ENCODE measurements at places on chromosomes 2 and 18.
A peak's percentile ranks its signal among the peaks of the same experiment; 100 is the strongest.

DNA sequence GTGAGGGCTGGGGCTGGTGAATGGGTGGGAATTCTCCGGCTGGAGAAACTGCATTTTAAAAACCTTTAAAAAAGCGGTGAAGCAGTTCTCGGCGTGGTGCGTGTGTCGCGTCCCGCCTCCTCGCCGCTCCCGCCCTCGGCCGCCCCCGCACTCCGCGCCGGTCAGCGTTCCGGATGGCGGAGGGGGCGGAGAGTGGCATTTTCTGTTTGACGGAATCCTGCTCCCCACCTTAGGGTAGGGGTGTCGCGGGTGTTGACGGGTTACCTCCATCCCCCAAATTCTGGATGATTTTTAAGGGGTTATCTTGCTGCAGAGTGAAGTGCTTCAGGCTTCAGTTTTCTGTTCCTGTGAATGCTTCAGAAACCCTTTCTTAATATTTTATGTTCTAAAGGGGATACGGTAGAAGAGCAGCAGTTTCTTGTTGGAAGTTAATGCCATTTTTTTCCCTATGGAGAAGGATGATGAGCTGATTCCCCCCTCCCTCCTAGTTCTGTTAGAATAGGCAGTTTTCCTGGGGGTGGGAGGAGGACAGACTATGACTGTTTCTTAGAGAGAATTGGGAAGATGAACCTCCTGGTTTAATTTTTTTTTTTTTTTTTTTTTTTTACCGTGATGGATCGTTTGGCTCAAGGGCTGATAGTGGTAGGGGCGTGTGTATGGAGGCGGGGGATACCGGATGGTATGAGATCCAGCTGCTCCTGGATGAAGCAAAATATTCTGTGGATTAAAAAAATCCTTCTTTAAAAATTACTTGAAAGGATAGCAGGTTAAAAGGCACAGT is 756 bp downstream of the ABI2 start:
- peak; percentile 69 for DNase-seq

DNA sequence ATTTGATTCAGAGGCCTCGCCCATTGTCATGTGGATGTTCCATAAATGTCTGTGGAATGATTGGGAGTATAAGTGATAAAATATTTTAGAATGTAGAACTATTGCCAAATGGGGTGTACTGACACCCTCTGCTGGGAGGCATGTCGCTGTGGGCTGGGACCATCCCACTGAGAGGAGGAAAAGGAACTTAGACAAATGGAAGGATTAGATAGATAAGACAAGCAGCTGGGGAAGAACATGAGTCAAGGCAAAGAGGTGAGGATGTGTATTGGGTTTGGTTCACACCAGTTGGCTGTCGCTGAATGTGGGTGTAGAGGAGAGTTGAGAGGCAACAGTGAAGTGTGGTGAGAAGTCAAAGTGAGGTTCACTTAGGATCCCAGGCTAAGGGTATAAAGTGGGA is 4.0 kb downstream of the C2orf74 start:
- DNase-seq = no peak

GRCh38 chr2:150619607-150620330 is 132.3 kb upstream of the RND3 start:
- DNase-seq = peak; percentile 58

DNA sequence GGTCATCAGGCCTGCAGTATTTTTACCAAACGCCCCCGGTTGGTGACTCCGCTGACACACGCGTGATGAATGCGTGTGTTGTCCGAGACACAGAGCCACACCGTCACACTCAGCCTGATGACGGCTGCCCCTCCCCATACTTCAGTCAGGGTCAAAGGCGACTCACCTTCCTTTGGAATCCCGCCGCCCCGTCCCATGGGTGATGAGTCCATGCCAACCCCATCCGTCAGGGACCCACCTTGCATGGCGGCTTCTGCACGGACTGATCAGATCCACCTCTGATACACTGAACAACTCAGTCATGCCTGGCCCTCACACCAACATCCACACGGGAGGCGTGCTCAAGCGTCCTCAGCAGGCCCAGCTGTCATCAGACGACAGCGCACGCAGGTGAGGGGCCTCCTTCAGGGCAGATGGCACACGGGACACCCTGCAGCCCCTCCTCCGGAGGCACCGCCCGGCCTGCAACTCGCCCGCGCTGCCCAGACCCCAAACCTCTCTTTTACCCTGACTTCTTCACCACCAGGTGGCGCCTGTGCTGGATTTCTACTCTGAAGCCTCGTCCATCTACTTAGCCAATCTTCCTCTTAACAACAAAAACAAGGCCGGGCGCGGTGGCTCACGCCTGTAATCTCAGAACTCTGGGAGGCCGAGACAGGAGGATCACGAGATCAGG is 89.2 kb downstream of the ZNF516 start:
- DNase-seq = peak; percentile 53

- DNase-seq = no peak
These were observed 43.7 kb downstream of the SH3BP4 start for GRCh38 chr2:234995332-234996068.

- DNase-seq = no peak
These were observed 375.8 kb upstream of the NXPH2 start for GRCh38 chr2:139155991-139156390.

- no peak for DNase-seq
These were observed 54.4 kb upstream of the LINC00305 start for GRCh38 chr18:64203295-64203694.

DNA sequence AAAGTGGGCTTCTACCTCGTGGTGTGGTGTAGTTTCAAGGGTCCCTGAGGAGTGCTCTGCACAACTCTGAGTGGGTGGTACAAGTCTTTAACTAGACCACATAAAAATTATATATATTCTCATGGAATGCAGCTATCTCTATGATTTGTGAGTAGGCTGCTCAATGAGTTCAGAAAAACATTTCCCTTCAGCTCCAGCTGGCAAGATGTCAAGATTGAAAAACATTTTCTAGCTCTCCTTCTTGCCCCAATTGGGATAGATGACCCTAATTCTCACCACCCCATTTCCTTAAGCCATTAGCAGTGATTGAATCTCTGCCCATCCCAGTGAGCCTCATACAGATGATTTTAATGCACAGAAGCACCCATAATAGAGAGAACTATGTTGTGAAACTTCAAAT is 28.3 kb upstream of the SP3 start:
- DNase-seq = no peak

DNA sequence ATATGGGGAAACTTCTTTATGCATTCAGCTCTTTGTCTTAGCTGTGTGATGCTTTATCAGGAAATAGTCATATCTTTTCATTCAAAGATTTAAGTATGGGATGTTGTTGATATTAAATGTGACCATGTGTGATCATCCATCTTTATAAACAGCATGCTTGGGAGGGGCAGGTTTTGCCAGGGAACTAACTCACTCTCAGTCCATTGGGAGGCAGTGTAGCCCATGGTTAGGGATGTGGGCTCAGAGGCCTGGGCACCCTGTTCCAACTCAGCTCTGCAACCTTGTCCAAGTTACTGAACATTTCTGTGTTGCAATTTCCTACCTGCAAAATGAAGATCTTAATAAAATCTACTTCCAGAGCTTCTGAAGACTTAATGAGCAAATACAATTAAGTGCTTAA is 92.0 kb upstream of the BCL2L11 start:
- no peak for DNase-seq

DNA sequence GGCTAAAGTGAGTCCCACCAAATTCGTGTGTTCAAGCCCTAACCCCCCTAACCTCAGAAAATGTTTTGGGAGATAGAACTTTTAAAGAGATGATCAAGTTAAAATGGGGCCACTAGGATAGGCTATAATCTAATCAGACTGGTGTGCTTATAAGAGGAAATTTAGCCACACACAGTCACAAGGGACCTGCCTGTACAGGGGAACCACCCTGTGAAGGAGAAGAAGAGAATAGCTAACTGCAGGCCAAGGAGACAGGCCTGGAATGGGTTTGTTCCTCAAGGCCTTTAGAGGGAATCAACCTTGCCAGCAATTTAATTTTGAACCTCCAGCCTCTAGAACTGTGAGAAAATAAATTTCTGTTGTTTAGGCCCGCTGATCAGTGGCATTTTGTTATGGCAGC is 36.0 kb upstream of the TANK start:
- DNase-seq = no peak

GRCh38 chr2:29700560-29700959 is 220.8 kb downstream of the ALK start:
- peak; percentile 52 for DNase-seq

- DNase-seq = peak; percentile 77
These were observed 82.0 kb upstream of the RANBP2 start for GRCh38 chr2:108637304-108637669.

GRCh38 chr2:127355407-127356008 is 32.3 kb downstream of the MAP3K2 start:
- peak; percentile 10 for DNase-seq

- DNase-seq = no peak
These were observed 66.3 kb downstream of the ZEB2 start for GRCh38 chr2:144453486-144454158.

DNA sequence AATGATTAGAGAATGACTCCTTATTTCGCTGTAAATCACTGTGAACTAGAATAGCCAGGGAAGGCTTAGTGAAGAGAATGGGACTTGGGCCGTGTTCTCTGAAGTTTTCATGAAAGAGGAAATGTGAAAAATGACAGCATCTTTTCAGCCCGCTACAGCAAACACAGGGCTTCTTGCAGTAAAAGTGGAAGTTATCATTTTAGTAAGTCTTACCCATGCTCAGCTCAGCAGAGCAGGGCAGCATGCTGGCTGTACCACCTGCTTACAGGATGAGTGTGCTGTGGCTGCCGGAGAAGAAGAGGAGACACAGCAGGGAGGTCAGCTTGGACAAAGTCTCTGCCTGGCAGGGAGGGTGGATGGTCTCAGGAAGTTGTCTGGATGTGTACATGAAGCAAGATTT is 300.7 kb upstream of the DLGAP1 start:
- DNase-seq = no peak

GRCh38 chr2:224751996-224752698 is 36.0 kb upstream of the CCDC195 start:
- DNase-seq = no peak

DNA sequence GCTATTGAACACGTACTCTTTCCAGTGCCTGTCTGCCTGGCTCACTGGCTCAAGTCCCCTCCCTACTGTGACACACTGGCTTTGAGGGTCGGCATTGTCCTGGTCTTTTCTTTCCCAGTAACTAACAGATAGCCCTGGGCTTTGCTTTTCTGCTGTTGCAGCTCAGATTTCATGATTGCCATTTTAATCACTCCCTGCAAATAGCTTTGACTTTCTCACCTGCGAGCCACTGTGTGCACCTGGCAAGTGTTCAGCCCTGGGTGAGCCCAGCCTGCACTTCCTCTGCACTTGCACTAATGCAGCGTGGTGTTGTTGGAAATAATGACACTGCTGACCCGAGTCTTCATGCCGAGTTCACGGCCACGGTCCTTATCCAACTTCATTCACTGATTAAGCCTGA is 52.9 kb downstream of the DCDC2C start:
- DNase-seq = no peak

DNA sequence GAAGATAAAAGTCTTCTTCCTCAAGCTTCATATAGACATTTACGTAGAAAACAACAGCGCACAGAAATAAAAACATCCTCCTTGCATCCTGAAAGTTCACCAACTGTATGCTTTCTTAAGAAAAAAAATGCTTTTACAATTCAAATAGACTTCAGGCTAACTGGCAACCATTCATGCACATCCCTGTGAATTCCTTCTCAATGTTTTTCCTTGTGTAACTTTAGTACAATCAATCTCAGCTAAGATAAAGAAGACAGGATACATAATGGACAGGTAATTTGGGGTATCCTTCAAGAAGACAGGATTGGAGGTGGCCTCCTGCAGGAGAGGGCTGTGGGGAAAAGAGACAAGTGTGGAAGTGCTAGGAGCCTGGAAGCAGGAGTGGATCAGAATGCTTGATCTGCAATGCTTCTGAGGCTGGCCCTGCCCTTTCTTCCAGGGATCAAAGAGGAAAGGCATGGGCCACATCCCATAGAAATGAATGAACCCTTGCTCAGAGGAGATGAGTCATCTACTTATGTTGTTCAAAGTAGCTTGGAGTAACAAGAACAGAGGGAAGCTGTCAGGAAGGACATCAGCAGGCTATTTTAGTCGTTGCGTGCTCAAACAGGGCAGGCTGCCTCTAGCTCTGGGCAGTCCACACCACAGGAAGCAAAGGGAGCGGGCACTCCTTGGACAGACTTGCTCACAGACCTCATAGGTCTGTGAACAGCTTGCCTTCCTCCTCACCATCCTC is 126.6 kb downstream of the TMEM131 start:
- peak; percentile 86 for DNase-seq
